ENCODE measurements at places on chromosomes 3 and 15.

DNA sequence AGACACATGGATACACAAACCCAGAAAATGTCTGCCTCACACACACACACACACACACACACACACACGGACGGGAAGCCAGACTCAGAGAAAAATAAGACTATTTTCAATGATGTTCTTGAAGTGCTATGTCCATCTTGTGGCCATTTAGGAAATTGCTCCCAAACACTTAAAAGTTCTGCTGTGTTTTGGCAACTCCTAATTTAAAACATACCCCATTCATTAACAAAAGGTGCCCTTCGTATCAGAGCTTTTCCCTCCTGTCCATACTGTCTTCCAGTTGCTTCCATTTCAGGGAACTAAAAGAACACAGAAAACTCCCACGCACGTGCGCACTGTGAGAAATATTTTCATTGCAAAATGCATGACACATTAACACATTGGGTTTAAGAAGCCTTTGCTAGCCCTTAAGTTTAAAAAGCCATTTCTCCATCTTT, 44.6 kb downstream of the SLC12A1 start:
- no peak overlapping the region for H3K4me3 ChIP-seq
- no peaks in the 10 kb centered on the region for H3K4me1 ChIP-seq
- DNase-seq, result no peak
- no peaks in the 10 kb centered on the region for H3K36me3 ChIP-seq

DNA sequence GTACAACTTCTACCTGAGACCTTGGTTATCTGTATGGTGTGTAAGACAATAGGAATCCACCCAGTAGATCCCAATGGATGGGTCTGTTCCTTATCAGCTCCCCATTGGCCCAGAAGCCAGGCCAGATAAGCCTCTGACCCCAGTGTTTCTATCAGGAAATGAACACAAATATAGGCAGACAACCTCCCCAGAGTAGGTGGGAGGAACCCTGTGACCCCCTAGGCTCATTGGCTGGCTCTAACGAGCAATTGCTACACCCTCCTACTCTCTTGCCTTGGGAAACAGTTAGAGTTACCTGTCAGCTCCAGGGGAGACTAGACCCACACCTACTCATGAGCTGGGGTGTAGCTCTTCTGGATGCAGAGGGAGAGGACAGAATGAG, 299.9 kb downstream of the UACA start:
- H3K4me3 ChIP-seq, result no peak overlapping the region
- peaks cover 14% of the 10 kb centered on the region for H3K4me1 ChIP-seq

DNA sequence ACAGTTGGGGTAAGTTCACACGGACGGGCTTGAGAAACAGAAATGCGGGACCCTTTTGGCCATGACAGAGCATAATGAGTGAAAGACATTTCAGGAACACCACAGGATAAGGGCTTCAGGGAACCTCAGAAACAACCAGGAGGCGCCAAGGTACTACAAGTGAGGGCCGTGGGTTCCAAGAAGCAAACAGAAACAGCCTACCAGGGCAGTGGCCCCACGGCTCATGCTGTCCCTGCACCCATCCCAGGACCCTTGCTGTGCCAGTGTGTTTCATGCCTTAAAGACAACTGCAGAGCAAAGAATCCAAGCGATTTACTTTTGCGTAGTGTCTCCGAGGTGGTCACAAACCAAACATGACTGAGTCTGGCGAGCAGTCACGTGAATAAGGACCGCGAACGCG, 54.0 kb downstream of the RUBCN start:
- peak overlapping the region; percentile 61 for H3K27ac ChIP-seq
- H3K36me3 ChIP-seq, result peaks cover 8% of the 10 kb centered on the region
- no peak for DNase-seq
- H3K27me3 ChIP-seq, result no peaks in the 10 kb centered on the region
- no peak overlapping the region for H3K4me3 ChIP-seq

DNA sequence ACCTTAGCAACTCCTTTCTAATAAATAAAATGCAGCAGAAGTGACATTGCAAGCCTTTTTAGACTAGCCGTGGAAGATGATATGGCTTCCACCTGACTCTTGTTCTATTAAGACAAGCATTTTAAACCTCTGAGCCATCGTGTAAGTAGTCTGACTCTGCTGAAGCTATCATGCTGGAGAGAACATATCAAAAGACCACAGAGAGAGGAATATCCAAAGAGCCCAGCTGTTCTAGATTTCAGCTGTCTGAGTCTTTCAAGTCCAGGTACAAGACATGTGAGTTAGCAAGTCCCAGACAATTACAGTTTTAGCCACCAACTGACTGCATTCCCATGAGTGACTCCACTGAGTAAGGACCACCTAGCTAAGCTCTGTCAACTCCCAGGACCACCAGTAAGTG, 517.0 kb upstream of the NAALADL2 start:
- H3K4me1 ChIP-seq, result no peaks in the 10 kb centered on the region
- no peak overlapping the region for H3K4me3 ChIP-seq
- no peak for DNase-seq
- no peak overlapping the region for H3K27ac ChIP-seq
- no peaks in the 10 kb centered on the region for H3K36me3 ChIP-seq
